ENCODE measurements at places on chromosomes 7 and 10.

- no peaks in the 10 kb centered on the region for H3K4me1 ChIP-seq
- no peak for DNase-seq
- no peaks in the 10 kb centered on the region for H3K36me3 ChIP-seq
- H3K27ac ChIP-seq, result peak overlapping the region; percentile 40
- peak overlapping the region; percentile 57 for H3K4me3 ChIP-seq
These were observed 280 bp downstream of the DNAAF5 start for GRCh38 chr7:726854-727103.

GRCh38 chr7:89623018-89623672 is 531.1 kb upstream of the STEAP1 start:
- DNase-seq, result no peak
- no peak overlapping the region for H3K27ac ChIP-seq

- no peak overlapping the region for H3K4me3 ChIP-seq
- no peaks in the 10 kb centered on the region for H3K27me3 ChIP-seq
- no peaks in the 10 kb centered on the region for H3K36me3 ChIP-seq
- no peak overlapping the region for H3K27ac ChIP-seq
These were observed 31.5 kb downstream of the RAB19 start for GRCh38 chr7:140435252-140435895.

DNA sequence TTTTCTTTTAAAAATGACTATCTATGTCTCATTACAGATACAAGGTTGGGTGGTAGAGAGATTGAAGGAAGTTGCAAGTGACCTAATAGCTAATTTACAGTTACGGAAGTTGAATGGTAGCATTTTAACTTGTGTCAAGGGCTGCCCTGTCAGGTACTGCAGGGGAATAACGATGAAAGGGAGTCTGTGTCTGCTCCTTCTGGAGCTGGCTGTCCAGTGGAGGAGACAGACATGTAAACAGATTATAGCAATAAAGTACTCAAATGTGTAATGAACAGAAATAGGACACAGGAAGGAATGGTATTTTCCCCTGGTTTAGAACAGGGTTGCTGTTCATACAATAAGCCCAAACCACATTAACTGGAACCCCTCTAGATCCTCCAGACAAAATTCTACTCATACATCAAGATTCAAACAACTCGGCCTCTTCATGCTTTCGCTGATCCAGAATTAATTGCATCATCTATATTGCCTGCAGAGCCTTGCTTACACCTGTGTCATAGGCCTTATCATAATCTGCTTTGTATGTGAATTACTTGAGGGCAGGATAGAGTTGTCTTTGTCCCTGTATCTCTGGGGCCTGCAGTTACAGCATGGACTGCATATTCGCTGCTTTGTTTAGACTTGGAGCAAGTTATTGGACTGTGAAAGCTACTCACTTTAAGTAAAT is 42.8 kb downstream of the AUTS2 start:
- no peak overlapping the region for H3K4me3 ChIP-seq
- no peak for DNase-seq
- no peaks in the 10 kb centered on the region for H3K4me1 ChIP-seq
- H3K36me3 ChIP-seq, result no peaks in the 10 kb centered on the region
- H3K27ac ChIP-seq, result no peak overlapping the region
- no peaks in the 10 kb centered on the region for H3K27me3 ChIP-seq

DNA sequence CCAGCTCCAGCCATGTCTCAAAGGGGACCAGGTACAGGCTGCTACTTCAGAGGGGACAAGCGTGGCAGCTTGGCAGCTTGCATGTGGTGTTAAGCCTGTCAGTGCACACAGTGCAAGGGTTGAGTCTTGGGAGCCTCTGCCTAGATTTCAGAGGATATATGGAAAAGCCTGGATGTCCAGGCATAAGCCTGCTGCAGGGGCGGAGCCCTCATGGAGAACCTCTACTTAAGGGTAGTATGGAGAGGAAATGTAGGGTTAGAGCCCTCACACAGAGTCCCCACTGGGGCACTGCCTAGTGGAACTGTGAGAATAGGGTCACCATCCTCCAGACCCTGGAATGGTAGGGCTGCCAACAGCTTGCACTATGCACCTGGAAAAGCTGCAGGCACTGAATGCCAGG is 7.7 kb upstream of the NT5C3A start:
- H3K27me3 ChIP-seq, result no peaks in the 10 kb centered on the region
- no peaks in the 10 kb centered on the region for H3K36me3 ChIP-seq
- H3K4me1 ChIP-seq, result no peaks in the 10 kb centered on the region

DNA sequence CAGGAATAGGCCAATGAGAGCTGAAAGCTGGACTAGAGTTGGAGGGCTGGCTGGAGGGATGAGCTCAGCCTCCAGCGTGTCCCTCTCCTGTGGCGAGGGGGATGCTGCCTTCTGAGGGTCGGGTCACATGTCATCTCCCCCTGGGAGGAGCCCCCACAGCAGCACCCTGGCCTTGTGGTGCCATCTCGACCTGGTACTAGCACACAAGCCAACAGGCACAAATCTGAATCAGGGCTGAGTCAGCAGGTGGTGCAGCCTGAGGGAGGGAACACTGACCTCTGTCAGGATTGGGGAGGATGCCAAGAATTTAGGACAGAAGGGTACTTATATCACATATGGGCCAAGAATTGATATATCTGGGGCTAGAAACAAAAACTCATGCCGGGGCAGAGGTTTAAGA is 280.4 kb downstream of the CELF2 start:
- no peaks in the 10 kb centered on the region for H3K36me3 ChIP-seq
- H3K4me3 ChIP-seq, result no peak overlapping the region
- no peak overlapping the region for H3K27ac ChIP-seq
- no peaks in the 10 kb centered on the region for H3K27me3 ChIP-seq
- DNase-seq, result no peak
- H3K4me1 ChIP-seq, result no peaks in the 10 kb centered on the region
